ENCODE measurements at places on chromosomes 12 and 14. TPM values are rescaled to one million over a fixed set of nuclear protein-coding genes. Genes with fewer than 3 reads are reported as not detected.

The LHX5 gene
- total RNA-seq, result not detected

The TPI1 gene
- total RNA-seq, result 1,653 TPM

GRCh38 chr12:118645219-118645618 lies 268.9 kb downstream of the SUDS3 start:
- DNase-seq, result no peak
- no peaks in the 10 kb centered on the region for H3K4me1 ChIP-seq
- H3K36me3 ChIP-seq, result no peaks in the 10 kb centered on the region
- no peak overlapping the region for H3K27ac ChIP-seq
- no peak overlapping the region for H3K4me3 ChIP-seq

The ERBB3 gene
- total RNA-seq, result 0.82 TPM

DNA sequence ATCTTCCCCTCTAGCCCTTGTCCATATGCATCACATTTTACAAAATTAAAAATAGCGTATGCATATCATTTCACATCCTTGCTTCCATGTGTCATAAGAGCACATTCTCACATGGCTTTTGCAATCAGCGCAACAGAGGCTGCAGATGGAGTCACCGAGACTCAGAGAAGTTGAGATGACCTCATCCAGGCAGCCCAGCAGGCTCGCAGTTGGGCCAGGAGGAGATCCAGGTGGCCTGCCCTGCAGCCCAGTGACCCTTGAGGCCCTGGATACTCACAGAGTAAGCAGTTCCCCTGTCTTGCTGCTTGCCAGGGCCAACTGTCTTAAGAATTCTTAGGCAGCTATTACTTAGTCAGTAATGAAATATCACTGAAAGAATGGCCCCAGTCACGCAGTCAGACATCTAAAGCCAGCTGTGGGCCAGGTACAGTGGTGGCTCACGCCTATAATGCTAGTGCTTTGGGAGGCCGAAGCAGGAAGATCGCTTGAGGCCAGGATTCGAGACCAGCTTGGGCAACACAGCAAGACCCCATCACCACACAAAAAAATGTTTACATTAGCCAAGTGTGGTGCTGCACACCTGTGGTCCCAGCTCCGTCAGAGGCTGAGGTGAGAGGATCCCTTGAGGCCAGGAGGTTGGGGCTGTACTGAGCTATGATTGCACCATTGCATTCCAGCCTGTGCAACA lies 9.1 kb downstream of the CAMKK2 start:
- no peaks in the 10 kb centered on the region for H3K27me3 ChIP-seq
- H3K27ac ChIP-seq, result no peak overlapping the region
- DNase-seq, result no peak
- no peak overlapping the region for H3K4me3 ChIP-seq
- peaks cover 6% of the 10 kb centered on the region for H3K36me3 ChIP-seq

The PTGER2 gene
- 20.8 TPM for total RNA-seq

DNA sequence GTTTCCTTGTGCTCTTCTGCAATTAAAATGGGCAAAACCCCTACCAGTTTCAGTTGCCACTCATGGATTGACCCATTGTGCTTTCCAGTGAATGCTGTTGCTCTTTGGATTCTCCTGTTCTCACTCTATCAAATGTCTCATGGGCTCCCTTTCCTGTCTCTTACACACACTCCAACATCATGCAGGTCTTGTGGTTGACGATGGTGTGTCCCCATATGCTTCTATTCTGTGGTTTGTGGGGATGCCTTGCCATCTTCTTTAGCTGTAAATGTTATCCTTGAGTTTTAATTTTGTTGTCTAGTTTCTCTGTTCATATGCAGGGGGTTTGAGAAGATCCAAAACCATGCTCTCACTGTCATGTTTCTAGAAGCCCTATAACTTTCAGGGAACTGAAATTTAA lies 31.9 kb upstream of the FBXO34 start:
- no peak overlapping the region for H3K4me3 ChIP-seq
- DNase-seq, result no peak

DNA sequence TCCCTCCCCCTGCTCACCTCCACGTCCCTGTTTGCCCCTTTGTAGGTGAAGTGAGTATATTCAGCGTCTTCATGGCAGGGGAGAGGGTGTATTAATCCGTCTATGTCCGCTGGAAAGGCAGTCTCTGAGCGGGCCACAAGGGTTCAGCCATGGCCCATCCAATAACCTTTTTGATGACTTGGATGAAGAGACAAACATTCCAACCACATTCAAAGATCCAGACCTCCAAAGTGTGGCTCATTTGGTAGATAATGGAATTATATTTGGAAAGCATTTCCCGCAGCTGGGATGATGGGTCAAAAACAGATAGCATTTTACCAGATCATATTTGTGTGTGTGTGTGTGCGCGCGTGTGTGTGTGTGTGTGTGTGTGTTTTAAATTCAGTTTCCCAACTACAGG lies 345.9 kb downstream of the DPF3 start:
- H3K4me3 ChIP-seq, result no peak overlapping the region
- H3K27ac ChIP-seq, result no peak overlapping the region
- H3K36me3 ChIP-seq, result no peaks in the 10 kb centered on the region
- H3K4me1 ChIP-seq, result peaks cover 6% of the 10 kb centered on the region
- DNase-seq, result no peak
- H3K27me3 ChIP-seq, result peaks cover 3% of the 10 kb centered on the region

The FBXL14 gene
- 18.8 TPM for total RNA-seq

- peaks cover 8% of the 10 kb centered on the region for H3K36me3 ChIP-seq
- no peak overlapping the region for H3K27ac ChIP-seq
- H3K27me3 ChIP-seq, result no peaks in the 10 kb centered on the region
- peaks cover 36% of the 10 kb centered on the region for H3K4me1 ChIP-seq
- no peak for DNase-seq
- H3K4me3 ChIP-seq, result no peak overlapping the region
Measured at GRCh38 chr12:11814374-11814773, 164.9 kb downstream of the ETV6 start.

The MGP gene
- total RNA-seq, result not detected

GRCh38 chr12:131639270-131639940 lies 71.5 kb upstream of the SFSWAP start:
- no peak overlapping the region for H3K27ac ChIP-seq
- peaks cover 27% of the 10 kb centered on the region for H3K27me3 ChIP-seq
- no peaks in the 10 kb centered on the region for H3K4me1 ChIP-seq
- H3K36me3 ChIP-seq, result no peaks in the 10 kb centered on the region
- no peak for DNase-seq
- no peak overlapping the region for H3K4me3 ChIP-seq

- no peak overlapping the region for H3K4me3 ChIP-seq
- H3K36me3 ChIP-seq, result no peaks in the 10 kb centered on the region
- H3K4me1 ChIP-seq, result no peaks in the 10 kb centered on the region
- no peak for DNase-seq
Measured at GRCh38 chr12:126588586-126589249, 1523.5 kb downstream of the AACS start.

- H3K27ac ChIP-seq, result no peak overlapping the region
- no peaks in the 10 kb centered on the region for H3K27me3 ChIP-seq
- no peak for DNase-seq
- no peaks in the 10 kb centered on the region for H3K4me1 ChIP-seq
- peaks cover 1% of the 10 kb centered on the region for H3K36me3 ChIP-seq
Measured at GRCh38 chr14:75628816-75629215, 31.9 kb downstream of the ERG28 start.

The SOX5 gene
- not detected for total RNA-seq

The CDKL1 gene
- 7.4 TPM for total RNA-seq

DNA sequence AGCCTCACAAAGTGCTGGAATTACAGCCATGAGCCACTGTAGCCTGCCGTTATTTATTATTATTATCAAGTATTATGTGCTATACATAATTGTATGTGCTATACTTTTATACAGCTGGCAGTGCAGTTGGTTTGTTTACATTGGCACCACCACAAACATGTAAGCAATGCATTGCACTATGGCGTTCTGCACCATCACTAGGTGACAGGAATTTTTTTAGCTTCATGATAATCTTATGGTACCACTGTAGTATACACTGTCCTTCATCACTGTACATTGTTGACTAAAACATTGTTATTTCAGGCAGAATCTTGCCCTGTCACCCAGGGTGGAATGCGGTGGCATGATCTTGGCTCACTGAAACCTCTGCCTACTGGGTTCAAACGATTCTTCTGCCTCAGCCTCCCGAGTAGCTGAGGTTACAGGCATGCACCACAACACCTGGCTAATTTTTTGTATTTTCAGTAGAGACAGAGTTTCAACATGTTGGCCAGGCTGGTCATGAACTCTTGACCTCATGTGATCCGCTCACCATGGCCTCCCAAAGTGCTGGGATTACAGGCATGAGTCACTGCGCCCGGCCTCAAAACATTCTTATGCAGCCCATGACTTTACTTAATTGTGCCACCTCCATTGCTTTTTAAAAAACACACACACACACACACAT lies 17.1 kb downstream of the MRPL42 start:
- DNase-seq, result no peak
- H3K27me3 ChIP-seq, result no peaks in the 10 kb centered on the region
- peaks cover 15% of the 10 kb centered on the region for H3K36me3 ChIP-seq

The RNASE1 gene
- not detected for total RNA-seq

GRCh38 chr12:128708789-128709188 lies 115.0 kb downstream of the SLC15A4 start:
- H3K36me3 ChIP-seq, result no peaks in the 10 kb centered on the region
- no peak overlapping the region for H3K4me3 ChIP-seq
- no peaks in the 10 kb centered on the region for H3K27me3 ChIP-seq
- DNase-seq, result no peak
- no peaks in the 10 kb centered on the region for H3K4me1 ChIP-seq

DNA sequence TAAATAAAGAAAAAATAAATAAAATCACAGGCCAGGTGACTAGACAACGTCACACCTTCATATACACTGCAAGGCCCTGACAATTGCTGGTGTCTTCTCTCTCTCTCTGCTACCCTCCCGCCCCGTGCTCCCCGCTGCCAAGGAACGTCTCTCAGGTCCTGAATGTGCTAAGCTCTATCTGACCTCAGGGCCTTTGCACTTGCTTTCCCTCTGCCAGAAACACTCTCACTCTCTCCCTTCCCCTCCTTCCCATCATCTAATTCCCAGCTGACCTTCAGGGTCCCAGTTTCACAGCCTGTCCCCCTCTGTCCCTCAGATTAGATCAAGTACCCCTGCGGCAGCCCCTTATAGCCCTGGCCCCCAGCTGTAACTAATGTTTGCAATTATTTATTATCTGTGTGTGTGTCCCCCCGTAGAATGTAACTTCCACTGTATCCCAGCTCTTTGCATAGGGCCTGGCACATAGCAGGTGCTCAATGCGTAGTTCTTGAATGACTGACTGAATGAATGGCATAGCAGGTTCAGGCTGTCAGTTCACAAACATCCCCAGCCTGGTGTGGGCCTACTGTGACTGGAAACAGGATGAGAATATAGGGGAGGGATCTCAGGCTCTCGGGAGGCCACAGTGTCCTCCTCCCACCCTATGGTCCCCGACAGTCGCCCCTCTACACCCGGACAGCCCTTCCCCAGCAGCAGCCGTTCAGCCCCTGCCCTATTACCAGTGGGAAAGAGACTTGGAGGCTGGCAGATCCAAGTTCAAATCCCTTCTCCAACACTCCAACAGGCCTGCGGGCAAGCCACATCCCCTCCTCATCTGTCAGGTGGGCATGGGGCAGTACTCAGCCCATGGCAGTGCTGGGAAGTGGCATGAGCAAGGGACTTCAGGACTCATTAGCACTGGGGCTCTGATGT lies 6.6 kb downstream of the BEGAIN start:
- H3K27me3 ChIP-seq, result no peaks in the 10 kb centered on the region
- no peak overlapping the region for H3K27ac ChIP-seq
- no peaks in the 10 kb centered on the region for H3K4me1 ChIP-seq
- no peak for DNase-seq
- no peak overlapping the region for H3K4me3 ChIP-seq

- H3K27ac ChIP-seq, result no peak overlapping the region
- peaks cover 12% of the 10 kb centered on the region for H3K4me1 ChIP-seq
- no peak overlapping the region for H3K4me3 ChIP-seq
- H3K36me3 ChIP-seq, result peaks cover 23% of the 10 kb centered on the region
Measured at GRCh38 chr12:22691319-22691718, 66.3 kb downstream of the ETNK1 start.

The DLK1 gene
- total RNA-seq, result not detected

The GYS2 gene
- not detected for total RNA-seq

DNA sequence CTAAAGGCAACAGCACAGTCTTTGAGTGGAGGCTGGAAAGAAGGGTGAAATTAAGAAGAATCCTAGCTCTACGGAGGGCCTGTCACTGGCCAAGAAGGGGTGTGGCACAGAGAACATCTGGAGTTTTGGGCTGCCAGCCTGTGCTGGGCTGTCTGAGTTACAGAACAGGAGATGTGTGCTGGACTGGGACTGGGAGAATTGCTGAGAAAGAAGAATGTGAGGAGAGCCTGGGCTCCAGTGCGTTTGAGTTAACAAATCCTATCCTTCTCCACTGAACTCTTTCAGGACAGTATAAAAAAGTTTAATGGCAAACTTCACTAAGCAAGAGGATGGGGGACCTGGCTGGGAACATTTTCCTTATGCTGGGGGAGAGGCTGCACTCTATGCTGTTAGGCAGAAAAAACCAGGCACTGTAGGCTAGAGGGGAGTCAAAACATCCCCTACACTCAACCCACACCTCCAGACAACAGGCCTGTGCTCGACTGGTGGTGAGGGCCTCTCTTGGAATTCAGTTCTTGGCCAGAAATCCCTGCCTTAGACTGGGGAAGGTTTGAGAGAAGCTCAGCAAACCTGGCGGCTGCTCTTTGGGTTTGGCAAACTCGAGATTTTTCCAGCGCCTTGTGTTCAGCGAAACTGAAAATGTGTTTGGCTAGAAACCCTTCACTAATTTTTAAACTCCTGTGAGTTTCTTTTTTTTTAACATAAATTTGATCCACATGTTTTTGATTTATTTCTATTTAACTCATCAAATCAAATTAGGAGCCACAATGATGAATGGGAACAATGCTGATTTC lies 217.3 kb downstream of the MON2 start:
- no peak overlapping the region for H3K4me3 ChIP-seq
- no peak for DNase-seq

DNA sequence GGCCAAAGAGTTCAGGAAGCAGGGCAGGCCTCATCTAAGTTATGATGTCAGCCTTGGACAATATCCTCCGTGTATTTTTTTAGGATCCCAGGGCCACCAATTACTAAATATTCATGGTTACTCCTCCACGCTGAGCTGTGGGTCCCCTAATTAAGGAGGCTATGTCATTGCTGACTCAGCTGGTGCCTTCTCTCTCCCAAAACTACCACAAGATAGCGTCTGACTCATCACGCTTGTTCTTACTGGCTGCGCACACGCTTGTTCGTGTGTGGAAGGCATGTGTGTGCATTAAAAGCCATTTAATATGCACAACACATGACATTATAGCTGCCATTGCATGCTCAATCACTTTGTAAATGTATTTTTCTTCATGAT lies 78.3 kb downstream of the GSC start:
- H3K27ac ChIP-seq, result no peak overlapping the region
- peaks cover 25% of the 10 kb centered on the region for H3K27me3 ChIP-seq
- H3K36me3 ChIP-seq, result no peaks in the 10 kb centered on the region
- no peak overlapping the region for H3K4me3 ChIP-seq
- DNase-seq, result no peak

The DHRS2 gene
- 11.6 TPM for total RNA-seq

DNA sequence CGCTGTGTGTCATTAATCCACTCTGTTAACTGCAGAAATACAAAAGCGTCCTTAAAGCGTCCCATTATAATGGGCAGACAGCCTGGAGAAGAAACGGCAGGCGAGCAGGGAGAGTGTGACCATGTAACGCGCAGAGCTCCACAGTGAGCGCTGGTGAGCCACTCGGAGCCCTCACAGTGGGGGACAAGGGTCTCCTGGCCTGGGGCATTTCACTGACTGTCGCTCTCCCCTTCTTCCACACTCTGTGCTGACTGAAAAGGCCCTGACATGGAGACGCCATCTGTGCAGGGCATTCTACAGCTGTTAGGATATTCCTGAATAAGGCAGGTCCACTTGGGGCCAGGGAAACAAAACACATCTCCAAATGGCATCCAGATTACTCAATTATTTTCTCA lies 24.2 kb downstream of the CCDC92 start:
- H3K27me3 ChIP-seq, result no peaks in the 10 kb centered on the region
- no peaks in the 10 kb centered on the region for H3K4me1 ChIP-seq
- H3K36me3 ChIP-seq, result no peaks in the 10 kb centered on the region
- DNase-seq, result no peak
- H3K27ac ChIP-seq, result no peak overlapping the region

The HPD gene
- not detected for total RNA-seq

The PPP1CC gene
- 270 TPM for total RNA-seq
